ELF-1 (cell line): ENCODE measurements at places on chromosomes 12 and 14.

DNA sequence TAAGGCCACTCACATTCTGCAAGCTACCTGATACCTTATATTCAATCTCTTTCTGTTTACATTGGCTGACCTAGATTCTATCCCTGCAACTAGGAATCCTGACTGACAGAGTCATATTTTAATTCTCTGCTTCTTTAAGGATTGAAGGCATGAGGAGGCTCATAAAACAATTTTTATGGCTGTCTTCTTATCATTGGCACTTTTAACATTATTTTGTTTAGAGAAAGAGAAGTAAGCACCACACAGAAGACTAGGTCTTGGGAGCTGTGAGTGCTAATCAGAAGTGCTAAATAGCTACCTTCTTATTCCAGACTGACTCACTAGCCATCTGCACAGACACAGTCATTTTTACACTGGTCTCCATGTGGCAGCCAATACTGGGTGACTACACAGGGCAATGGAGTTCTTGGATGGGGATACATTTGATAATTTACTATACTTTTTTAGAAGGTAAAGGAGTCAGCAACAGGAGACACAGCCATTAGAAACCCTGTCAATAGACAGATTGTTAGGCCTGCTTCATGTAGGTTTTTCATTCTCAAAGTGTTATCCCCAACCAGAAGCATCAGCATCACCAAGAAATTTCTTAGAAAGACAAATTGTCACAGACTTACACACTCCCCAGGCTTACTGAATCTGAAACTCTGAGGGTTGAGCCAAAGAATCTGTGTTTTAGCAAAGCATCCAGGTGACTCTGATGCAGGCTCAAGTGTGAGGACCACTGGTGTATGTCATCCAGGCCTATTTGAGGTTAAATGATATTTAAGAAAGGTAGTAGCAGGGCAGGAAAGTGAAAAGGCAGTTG lies 214.1 kb downstream of the DUSP6 start:
- DNase-seq = no peak

GRCh38 chr14:68854421-68854820 lies 61.6 kb upstream of the ZFP36L1 start:
- no peak for DNase-seq

DNA sequence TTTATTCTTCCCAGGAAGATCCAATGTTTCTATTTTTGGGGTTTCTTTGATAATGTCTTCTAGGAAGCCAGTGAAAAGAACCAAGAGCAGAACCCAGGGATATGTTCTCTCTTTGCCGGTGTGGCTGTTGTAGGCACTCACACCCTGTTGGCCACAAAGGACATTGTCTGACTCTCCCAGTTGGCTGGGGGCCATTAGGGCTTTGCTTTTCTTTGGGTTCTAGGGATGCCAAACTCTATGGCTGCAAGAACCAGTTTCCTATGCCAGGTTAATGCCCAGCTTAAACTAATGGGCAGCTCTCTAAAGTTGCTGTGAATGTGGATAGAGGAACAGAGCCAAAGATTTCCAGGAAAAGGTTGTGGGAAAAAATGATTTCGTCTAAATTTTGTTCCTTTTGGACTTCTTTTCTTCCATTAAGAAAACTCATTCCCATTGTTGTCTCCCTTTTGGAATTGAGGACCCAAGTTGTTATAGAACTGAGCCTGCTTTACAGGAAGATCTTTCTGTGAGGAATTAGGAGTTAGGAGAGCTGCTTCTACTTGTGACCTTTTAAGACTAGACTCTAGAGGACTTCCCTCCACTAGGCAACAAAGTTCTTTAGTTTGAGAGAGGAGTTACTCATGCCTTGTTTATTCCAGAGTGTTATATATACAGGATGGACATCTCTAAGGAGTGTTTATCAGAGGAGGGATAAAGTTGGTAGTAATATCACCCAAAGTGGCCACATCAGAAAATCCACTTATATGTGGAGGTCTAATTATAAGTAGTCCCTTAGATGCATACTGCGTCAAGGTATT lies 13.1 kb downstream of the COPZ1 start:
- DNase-seq = no peak

- DNase-seq = no peak
Observed at GRCh38 chr12:112349431-112349830, 32.8 kb downstream of the HECTD4 start.

DNA sequence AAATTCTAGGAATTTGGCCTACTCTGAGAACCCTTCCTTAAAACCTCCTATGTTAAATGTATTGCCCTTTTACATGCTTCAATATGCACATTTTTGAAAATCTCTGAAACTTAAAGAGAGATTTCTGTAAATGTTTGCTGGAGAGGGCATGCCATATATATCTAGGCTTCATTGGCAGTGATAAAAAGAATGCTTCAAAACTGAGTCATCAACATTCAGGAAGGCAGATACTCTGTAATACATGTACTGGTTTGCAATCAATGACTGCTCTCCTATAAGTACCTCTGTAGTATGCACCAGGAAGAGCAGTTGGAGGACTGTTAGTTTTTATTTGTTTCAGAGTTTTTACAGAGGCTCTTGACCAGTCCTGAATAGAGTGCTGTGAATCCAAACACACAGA lies 739.9 kb downstream of the SLC16A7 start:
- no peak for DNase-seq

DNA sequence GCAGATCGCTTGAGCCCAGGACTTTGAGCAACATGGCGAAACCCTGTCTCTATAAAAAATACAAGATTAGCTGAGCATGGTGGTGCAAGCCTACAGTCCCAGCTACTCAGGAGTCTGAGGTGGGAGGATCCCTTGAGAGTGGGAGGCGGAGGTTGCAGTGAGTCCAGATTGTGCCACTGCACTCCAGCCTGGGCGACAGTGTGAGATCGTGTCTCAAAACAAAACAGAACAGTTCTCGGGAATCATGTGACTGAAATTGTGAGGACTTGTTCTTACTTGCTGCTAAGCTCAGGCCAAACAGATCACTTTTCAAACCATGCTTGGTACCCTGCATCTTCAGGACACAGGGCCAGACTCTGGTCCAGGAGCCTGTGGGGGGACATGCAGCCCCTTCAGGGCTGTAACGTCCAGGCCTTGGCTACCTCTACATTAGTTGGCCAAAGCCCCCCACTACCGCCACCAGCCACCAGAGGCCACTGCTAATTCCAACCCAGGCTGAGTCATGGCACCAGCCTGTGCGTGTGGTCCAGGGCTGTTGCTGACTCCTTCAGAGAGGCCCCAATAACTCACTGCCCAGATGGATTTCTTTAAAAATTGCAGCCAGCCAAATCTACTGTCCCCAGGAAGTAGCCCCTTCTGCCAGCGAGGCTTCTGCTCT lies 33.4 kb upstream of the SYNDIG1L start:
- DNase-seq = peak; percentile 69

- no peak for DNase-seq
Observed at GRCh38 chr14:60095781-60096450, 4.2 kb downstream of the PCNX4 start.

DNA sequence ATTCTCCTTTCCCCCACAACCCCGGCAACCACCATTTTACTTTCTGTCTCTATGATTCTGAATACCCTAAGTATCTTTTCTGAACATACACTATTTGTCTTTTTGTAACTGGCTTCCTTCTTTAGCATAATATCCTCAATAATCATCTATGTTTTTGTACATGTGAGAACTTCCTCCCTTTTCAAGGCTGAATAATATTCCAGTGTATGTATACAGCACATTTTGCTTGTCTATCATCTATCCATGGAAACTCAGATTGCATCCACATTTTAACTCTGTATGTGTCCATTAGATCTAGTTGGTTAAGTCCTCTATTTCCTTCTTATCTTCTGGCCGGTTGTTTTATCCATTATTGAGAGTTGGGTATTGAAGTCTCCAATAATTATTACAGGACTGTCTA lies 64.1 kb upstream of the TTC7B start:
- no peak for DNase-seq

DNA sequence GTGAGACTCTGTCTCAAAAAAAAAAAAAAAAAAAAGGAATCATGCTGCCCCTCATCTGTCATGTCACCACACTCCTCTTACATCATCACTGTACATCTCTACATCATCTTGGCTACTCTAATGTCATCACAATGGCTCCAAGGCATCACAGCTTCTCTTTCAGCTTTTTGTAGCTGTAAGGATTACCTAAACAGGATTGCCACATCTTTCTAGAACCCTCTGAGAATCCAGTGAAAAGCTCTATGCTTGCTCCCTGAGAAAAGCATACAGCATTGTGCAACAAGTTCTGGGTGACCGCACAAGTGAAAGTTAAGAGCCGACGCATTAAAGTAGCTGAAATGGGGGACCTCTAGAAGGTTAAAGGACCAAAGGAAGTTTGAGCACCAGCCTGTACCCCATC lies 272.5 kb downstream of the C12orf50 start:
- no peak for DNase-seq

GRCh38 chr14:102913341-102914211 lies 8.9 kb upstream of the AMN start:
- DNase-seq = no peak

GRCh38 chr12:116397148-116397547 lies 119.7 kb upstream of the MED13L start:
- DNase-seq = no peak

DNA sequence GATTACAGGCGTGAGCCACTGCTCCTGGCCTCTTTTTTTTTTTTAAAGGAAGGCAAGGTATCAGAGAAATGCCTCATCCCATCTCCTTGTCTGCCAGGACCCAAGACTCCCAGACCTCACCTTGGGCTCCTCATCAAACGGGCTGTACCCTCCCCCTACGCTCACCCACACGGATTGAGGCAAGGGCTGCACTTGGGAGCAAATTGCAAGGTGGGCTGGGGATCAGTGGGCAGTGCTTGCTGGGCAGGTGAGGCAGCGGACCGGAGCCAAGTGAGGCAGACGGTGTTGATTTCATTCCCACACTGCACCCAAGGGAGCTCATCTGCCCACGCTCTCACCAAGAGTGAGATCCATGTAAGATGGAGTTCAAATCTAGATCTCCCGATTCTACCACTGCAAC lies 41.0 kb upstream of the DICER1 start:
- DNase-seq = no peak

DNA sequence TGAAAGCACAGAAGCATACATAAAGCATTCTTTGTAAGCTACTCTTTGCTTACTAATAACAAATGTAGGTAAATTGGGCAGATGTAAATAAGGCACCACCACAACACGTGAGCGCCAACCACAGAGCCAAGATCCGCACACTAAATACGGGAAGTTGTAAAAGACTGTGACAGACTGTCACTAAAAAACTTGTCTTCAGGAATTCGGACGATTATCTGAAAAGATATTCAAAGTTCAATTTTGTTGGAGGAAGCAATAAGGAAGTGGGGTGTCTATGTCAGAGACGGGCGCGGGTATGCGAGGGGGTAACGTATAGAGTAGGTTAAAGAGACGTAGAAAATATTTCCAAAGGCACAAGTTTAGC lies 1.5 kb upstream of the HSP90B1 start:
- no peak for DNase-seq

DNA sequence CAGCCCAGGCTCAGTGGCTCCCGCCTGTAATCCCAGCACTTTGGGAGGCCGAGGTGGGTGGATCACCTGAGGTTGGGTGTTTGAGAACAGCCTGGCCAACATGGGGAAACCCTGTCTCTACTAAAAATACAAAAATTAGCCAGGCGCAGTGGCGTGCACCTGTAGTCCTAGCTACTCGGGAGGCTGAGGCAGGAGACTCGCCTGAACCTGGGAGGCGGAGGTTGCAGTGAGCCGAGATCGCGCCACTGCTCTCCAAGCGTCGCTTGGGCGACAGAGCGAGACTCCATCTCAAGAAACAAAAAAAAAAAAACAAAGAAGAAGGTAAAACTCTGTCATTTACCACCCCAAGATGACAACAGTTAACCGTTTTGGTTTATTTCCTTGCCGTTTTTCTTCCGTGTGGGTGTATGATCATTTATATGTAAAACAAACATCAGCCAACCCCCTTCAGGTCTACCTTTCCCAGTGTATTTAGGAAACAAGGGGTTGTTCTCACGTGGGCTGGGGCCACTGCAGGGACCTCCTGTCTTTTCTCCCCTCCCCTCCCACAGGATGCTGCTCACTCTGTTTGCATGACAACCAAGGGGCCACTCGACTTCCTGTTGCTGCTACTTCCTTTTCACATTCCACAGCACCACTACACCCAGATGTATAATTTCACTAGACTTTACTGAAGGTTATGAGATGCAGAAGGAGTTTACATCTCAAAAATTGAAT lies 13.6 kb downstream of the TTC9 start:
- DNase-seq = peak; percentile 36
